ENCODE measurements at places on chromosomes 16 and 17. TPM values are rescaled to one million over a fixed set of nuclear protein-coding genes. Genes with fewer than 3 reads are reported as not detected.

The NQO1 gene
- not detected for polyA plus RNA-seq

DNA sequence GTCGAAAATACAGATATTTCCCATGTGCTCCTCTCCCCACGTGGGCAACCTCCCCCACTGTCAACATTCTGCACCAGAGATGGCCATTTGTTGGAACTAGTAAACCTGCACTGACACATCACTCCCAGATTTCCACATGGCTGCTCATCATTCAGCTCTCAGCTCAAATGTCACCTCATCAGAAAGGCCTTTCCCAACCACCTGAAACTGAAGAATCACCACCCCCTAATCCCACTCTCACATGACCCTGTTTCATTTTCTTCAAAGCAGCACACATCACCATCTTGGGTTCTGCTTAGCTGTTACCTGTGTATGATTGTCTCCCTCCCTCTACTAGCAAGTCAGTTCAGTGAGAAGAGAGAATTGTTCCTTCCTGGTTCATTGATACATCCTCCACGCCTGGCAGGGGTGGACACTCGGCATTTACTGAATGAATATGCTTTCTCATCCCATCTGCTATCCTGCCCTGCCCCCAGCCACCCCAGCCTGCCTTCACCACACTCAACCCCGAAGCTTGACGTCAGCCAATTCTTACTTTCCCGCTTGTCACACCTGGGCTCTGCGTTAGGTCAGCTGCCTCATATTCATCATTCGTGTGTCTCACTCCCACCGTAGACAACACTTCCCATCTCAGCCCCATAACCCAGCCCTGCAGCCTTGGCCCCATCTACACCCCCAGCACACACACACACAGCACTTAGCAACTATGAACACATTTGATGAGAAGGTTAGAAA lies 1.5 kb downstream of the C17orf114 start:
- no peak for DNase-seq

The GDPD1 gene
- polyA plus RNA-seq: 2.1 TPM

GRCh38 chr17:42284024-42284369 lies 4.3 kb upstream of the STAT5A start:
- no peak for DNase-seq

- no peak for DNase-seq
Observed at GRCh38 chr17:82553210-82553930, 33.8 kb downstream of the FOXK2 start.

The ACSM2B gene
- 0.94 TPM for polyA plus RNA-seq

Data from muscle of arm (tissue), 14 donors.